DMS 273 treated with DMSO at 0.1 percent for 48 hours (cell line): ENCODE measurements at places on chromosomes 4 and X.

DNA sequence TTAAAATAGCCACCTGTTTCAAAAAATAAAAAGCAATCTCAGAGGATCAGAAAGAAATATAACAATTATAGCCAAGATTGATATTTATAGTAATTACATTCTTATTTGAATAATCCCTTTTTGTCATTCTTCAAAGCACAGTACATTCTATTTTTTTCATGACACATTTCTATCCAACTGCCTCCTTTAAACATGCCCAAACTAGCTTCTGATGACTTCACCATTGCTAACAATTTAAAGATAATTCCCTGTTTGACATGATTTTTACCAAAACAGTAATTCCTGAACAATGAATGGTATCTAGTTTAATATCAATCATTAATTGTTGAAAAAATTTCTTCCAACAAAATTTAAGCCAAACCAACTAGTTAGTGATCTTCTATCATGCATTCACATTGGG lies 172.4 kb downstream of the SNCA start:
- no peak for DNase-seq

DNA sequence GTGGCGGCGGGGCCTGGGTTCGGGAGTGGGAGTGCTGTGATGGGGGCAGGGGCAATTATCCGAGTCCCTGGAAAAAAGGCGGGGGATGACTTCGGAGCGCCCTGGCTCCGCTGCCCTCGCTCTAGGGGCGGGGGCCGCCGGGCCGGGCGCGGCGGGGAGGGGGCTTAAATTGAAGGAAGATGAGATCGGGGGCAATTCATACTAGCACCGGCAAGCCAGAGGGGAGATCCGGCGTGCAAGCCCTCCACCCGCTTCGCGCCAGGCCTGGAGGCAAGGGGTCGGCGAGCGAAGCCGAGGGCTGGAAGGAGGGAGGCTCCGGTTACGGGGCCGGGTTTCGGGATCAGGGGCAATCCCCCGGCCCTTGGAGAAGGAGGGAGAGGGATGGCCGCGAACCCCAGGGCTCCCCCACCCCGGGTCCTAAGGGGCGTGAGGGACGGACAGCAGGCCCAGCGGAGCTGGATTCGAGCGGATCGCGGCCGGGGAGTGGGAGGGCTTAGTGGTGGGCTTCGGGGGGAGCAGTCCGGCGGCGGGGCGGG lies 1.2 kb downstream of the BCORL1 start:
- DNase-seq, result no peak

DNA sequence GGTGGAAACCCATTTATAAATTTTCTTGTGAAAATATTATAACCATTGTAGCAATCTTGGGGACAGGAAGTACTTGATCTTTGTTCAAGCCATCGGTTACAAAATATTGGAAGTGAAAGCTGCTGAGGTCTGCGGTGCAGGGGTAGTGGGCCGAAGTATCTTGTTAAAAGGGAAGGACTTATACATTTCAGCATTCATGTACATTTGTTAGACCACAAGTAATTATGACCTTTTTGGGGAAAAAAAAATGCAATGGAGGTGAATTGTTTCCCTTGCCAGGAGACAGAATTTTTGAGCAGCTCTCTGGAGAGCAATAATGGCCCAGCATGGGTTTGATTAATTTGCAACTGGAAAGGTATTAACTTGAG lies 121.3 kb downstream of the EGF start:
- no peak for DNase-seq

DNA sequence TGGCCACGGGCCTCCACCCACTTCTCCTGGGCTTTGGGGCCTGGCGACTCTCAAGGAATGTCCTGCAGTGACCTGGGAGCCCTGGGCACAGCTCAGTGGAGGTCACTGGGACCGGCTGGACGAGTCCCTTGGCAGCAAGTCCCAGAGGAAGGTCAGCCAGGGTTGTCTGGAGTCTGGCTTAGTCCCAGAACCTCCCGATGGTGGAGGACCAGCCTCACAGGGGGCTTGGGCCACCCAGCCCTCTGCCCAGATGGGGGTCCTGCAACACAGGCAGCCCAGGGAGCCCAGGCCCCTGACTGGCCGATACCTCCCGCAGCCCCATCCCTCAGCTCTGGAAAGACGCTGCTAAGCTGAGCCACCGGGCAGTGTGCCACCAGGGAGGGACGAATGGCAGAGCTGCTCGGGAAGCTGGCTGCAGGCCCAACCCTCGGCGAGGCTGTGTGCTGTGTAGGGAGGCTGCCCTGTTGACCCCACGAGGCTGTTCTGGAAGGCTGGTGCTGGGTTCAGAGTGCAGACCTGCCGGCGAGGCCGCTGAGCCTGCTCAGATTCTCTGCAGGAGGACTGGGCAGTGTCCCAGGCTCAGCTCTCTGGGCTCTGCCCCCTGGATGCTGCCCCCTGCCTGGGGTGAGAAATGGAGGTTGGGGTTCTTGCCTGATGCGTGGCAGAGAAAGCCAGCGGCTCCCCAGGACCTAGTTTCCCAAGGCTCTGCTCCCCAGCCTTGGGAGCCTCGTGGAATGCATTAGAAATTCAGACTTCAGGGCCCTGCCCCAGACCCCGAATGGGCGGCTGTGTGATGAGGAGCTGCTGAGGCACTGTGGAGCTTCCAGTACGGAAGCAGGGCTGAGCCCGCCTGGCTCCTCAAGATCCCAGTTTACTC lies 61.7 kb downstream of the ADRA2C start:
- no peak for DNase-seq

DNA sequence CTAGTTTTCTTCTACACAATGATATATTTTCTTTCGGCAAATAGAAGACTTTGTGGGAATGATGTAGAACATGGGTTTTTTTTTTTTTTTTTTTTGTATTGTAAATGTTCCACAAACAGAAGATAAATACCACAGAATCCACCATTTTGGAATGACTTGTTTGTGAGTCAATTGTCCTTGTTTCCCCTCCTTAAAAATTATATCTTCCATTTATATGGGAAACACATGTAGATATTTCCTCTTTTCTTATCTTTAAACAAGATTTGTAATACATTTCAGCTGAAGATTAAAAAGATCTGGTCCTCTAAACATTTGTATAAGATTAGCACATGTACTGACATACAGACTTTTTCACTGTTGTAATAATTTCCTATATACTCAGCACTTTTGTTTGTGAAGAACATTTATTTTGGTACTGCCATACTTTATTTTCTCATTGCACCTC lies 304.6 kb downstream of the SPRY1 start:
- DNase-seq, result no peak

DNA sequence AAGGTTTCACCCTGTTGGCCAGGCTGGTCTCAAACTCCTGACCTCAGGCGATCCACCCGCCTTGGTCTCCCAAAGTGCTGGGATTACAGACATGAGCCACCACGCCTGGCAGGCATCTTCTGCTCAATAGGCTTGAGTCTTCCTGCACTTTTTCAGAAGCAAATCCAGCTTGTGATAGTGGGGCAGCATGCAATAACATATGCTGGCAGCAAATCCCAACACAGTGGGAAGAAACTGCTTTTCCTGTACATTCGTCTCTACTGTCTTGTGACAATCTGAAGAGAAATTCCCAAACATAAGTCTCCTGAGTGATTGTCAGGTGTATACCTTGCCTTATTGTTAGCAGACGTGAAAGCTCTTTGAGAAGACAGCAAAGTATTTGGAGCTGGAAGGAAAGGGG lies 145.7 kb downstream of the PALLD start:
- no peak for DNase-seq

- DNase-seq, result no peak
These were observed 114.5 kb downstream of the GATB start for GRCh38 chr4:151646322-151646721.

- no peak for DNase-seq
These were observed 9.1 kb upstream of the MAGED4B start for GRCh38 chrX:52078131-52078530.

DNA sequence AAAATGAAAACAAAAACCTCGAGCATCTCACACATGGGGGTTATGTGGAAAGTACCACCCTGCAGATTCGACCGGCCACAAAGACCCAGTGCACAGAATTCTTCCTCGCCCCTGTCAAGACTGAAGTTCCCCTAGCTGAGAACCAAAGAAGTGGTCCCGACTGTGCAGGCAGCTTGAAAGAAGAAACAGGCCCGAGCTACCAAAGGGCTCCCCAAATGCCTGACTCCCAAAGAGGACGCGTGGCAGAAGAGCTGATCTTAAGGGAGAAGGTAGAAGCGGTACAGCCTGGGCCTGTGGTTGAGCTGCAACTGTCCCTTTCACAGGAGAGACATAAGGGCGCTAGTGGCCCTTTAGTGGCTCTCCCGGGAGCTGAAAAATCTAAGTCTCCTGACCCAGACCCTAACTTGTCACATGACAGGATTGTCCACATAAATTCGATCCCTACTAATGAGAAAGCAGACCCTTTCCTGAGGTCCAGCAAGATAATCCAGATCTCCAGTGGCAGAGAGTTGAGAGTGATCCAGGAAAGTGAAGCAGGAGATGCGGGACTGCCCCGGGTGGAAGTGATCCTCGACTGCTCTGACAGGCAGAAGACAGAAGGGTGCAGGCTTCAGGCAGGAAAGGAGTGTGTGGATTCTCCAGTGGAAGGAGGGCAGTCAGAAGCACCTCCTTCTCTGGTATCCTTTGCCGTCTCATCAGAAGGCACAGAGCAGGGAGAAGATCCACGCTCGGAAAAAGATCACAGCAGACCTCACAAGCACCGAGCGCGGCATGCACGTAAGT lies 108.8 kb upstream of the MYOZ2 start:
- no peak for DNase-seq

DNA sequence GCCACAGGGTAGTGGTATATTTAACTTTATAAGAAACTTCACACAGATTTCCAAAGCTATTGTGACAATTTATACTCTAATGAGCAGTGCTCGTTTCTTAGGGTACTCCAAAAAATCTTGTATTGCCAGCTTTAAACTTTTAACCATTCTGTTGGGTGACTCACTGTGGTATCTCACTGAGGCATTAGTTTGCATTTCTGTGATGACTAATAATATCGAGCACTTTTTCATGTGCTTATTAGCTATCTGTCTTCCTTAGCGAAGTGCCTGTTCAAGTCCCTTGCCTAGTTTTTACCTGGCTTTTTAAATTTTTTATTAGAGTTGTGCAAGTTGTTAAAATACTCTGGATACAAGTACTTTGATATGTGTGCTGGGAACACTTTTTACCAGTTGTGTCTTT lies 5.5 kb downstream of the PNMA3 start:
- no peak for DNase-seq

- DNase-seq, result no peak
These were observed 341.7 kb upstream of the FAT1 start for GRCh38 chr4:187065396-187065795.

GRCh38 chr4:187992971-187993370 lies 2.6 kb upstream of the ZFP42 start:
- no peak for DNase-seq
